CD4-positive, alpha-beta T cell treated with Interleukin-17A for 4 hours (primary cell): ENCODE measurements at places on chromosomes 2 and 18.

DNA sequence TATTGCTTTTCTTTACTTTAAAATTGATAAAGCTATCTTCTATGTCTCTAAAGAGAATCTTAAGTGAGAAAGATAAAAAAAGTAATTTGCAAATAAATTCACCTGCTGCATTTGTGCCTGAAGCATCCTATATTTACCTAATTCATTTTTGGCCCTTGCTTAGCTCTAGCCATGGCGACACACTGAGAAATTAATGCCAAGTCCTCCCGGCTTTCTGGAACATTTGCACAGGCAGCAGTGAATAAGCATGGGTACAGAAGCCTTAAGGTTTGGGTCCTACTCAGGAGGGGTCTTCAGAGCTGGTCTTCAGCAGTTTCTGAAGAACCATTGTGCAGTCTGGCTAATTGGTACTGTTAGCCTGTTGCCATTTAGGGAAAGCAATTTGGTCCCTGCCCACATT, 73.9 kb upstream of the ZEB2 start:
- DNase-seq: no peak

DNA sequence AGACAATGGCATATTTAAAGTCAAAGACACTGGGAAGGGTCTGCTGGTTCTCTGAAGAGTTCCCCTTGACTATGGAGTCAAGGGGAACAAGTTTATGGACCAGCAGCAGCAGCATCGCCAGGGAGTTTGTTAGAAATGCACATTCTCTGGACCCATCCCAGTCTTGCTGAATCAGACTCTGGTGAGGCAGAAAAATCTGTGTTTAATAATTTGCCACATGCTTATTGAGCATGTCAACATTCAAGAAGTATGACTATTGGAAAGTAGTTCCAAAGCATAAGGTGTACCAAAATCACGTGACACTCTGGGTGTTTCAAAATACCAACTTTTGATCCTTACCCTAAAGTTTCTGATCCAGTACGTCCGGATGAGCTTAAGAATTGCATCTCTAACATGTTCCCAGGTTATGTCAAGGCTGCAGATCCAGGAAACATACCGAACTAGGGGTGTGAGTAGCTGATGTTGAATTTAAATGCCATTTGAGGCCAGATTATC, 853.8 kb downstream of the TMEM182 start:
- no peak for DNase-seq

GRCh38 chr2:222450021-222450420, 25.7 kb downstream of the SGPP2 start:
- no peak for DNase-seq

- DNase-seq: no peak
Observed at GRCh38 chr2:173881461-173881860, 83.7 kb downstream of the SP3 start.

- DNase-seq: no peak
Observed at GRCh38 chr2:238427435-238428162, 872 bp downstream of the ASB1 start.

DNA sequence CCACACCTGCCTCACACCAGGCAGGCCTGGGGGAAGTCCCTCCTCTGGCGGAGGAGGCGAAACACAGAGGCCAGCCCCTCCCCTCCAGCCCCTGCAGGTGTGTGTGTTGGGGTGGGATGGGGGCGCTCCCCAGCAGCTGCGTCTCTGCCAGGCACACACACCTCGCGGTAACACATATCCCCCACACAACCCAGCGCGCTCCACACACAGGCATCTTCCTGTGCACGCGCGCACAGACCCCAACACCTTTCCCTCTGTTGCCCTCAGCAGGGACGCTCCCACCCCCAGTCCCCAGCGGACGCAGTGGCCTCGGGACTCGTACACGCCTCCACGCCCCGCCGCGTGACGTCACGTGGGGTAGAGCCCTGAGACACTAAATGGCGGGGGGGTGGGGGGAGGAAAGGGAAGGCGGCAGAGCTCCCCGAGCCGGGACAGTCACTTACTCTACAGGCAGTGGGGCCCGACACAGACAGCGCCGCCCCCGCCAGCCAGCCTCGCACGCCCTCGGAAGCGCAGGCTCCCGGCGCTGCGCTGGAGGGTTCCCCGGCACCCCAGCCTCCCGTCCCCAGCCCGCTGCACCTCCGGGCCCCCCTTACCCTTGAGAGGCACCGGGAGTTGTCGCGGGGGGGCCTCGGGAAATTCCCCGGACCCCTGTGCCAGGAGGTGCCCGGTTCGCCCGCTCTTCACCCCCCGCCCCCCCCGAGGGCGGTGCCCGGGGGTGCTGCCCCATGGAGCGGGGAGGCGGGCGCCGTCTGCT, at the start of gene WNT10A:
TSS of gene WNT10A (plus strand) at position 751 of the 757 bp plus-strand sequence. CDS start 144 bp downstream, outside the sequence.
- DNase-seq: peak; percentile 97

DNA sequence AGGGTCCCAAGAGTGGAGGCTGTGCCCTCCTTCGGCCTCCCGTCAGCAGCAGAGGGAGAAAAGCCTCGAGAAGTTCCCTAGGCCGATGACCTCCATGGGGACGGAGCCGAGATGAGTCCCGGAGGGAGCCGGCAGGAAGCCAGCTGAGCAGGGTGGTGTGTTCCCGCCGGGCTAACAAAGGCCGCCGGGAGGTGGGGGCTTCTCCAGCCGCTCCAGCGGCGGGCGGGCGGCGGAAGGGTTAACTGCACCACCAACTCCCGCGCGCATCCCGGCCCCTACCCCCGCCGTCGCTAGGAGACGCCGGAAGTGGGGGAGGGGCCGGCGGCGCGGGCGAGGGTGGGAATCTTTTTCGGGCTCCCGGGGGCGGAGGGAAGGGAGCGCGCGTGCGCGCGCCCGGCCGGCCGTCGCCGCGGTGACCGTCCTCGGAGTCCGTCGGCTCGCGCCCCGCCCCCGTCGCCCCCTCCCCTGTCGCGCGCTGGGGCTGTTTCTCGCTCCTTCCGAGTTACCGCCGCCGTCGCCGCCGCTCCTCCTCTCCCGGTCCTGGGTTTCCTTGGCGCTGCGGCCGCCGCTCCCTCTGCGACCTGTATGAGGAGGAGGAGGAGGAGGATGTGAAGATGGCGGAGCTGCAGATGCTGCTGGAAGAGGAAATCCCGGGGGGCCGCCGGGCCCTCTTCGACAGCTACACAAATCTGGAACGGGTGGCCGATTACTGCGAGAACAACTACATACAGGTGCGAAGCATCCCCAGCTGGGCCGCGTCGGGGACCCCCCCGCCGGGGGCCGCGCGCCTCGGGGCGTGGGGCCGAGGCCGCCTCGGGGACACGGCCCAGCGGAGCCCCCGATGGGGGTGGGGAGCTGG, at the start of gene ABI2:
TSS of gene ABI2 (plus strand) at position 494 of the 859 bp plus-strand sequence. CDS start at position 615, 121 bp downstream.
- peak; percentile 82 for DNase-seq

GRCh38 chr2:28716265-28716865, 35.3 kb upstream of the PPP1CB start:
- DNase-seq: no peak

DNA sequence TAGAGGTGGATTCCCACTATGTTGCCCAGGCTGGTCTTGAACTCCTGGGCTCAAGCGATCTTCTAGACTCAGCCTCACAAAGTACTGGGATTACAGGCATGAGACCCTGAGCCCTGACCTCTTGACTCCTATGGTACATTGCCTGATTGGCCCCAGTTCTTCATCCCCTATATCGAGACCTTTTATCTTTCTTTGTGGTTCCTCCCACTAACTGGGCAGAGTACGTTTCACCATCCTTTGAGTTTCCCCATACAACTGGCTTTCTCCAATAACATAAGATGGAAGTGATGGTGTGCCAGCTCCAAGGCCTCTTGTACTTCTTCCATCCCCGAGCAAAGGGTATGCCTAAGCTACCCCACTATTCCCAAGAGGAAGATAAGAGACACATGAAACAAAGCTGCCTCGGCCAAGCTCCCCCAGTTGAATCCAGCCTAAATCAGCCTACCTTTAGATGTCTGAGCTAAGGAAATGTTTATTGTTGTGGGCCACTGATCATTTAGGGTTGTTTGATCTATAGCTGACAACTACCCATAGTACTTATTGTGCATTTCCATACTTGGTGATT, 8.3 kb upstream of the TMEM247 start:
- no peak for DNase-seq

- no peak for DNase-seq
Observed at GRCh38 chr2:74850496-74851190, 16.7 kb downstream of the HK2 start.

DNA sequence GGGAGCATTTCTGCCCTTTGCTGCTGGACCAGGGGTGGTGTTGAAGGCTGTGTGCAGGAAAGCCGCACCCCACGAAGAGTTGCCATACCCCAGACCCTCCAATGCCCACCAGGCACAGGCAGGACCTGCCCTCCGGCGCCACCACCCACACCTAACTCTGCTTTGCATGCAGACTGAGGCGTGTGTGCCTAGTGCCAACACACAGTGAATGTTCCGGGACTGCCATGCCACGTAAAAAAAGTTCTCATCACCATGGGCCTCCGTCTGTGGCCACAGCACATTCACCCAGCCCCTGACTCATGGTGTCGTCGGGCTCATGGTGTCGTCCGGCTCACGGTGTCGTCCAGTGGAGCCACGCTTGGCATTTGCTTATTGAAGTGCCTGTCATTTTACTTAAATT, 184.9 kb upstream of the RAB6C start:
- no peak for DNase-seq

- no peak for DNase-seq
Observed at GRCh38 chr2:240747256-240747655, 55.6 kb downstream of the AQP12A start.

- peak; percentile 28 for DNase-seq
Observed at GRCh38 chr2:71452565-71452964, 796 bp upstream of the DYSF start.

DNA sequence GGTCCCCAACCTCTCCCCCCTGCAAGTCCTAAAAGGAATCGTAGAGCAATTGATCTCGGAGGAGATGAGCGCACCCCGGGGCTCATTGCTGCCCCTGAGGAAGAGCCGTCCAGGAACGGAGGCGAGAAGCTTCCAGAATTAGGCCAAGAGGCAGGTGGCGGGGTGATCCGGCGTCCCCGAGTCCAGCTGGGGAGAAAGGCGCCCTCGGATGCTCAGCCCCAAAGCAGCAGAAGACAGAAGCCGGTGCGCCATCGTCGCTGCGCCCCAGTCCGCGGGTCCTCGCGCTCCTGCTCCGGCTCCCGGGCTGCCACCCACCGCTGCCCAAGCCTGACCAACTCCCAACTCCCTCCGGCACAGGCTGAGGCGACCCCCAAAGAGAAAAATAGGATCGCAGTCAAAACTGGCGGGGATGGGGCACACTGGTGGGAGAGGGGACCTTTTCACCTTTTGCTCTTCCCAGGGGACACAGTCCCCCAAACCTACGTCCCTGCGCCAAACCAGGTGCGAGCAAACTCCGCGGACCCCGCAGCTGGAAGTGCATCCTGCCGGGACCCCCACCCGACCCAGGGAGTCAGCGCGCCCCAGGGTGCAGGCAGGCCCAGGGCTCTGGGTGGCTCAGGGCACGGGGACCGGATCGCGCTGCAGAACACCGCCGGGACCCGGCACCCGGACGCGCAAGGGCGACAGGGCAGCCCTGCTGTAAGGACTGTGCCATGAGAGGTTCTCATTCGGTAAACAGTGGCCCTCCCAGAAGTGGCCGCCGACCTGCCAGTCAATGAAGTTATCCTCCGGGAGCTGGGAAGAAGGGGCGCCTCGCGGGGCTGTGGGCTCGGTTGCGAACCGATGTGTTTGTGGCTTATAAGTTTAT, 8.4 kb upstream of the MEIS1 start:
- no peak for DNase-seq

GRCh38 chr2:159712929-159713420, 669 bp downstream of the MARCHF7 start:
- DNase-seq: no peak
